Ureter (tissue), 1 donor: ENCODE measurements at places on chromosomes 2 and 18. TPM values are rescaled to one million over a fixed set of nuclear protein-coding genes. Genes with fewer than 3 reads are reported as not detected.

The NPAS2 gene
- total RNA-seq = 102 TPM

GRCh38 chr2:41668529-41668928, 379.3 kb upstream of the PKDCC start:
- no peak for DNase-seq

DNA sequence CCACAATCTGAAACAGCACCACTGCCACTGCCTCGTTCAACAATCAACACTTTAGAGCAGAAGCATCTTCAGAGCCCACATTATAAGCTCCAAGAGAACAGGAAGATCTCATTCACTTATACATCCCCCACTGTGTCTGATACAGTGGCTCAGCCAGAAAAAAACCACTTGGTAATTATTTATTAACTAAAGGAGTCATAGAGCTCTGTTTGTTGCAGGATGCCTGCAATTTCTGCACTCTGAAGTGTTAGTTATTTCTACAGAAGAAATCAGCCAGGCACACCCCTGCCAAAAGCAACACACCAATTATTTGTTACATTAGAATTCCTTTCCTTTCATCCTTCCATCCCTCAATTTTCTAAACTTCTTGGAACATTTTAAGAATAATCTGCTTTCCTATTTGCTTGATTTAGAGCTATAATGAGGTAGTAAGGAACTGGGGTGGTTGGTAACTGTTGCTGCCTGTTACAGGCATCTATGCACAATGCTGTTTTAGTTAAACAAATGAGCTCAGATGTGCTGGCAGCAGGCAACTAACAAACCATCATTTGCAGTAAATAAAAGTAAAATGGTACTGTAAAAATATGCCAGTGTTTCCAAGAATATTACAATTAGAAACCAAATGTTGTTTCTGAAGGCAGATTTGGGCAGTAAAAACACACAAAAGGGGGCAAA, 59.9 kb downstream of the DYM start:
- DNase-seq = no peak

GRCh38 chr2:43305517-43305916, 79.1 kb upstream of the ZFP36L2 start:
- DNase-seq = peak; percentile 71

- no peak for DNase-seq
These were observed 27.0 kb downstream of the GAD1 start for GRCh38 chr2:170843656-170844055.

The SELENOI gene
- 35.7 TPM for total RNA-seq

GRCh38 chr18:907885-908757, 3.5 kb downstream of the ADCYAP1 start:
- DNase-seq = no peak

The OTX1 gene
- 0.36 TPM for total RNA-seq

- no peak for DNase-seq
These were observed 19.5 kb downstream of the GPR45 start for GRCh38 chr2:105261061-105261460.

DNA sequence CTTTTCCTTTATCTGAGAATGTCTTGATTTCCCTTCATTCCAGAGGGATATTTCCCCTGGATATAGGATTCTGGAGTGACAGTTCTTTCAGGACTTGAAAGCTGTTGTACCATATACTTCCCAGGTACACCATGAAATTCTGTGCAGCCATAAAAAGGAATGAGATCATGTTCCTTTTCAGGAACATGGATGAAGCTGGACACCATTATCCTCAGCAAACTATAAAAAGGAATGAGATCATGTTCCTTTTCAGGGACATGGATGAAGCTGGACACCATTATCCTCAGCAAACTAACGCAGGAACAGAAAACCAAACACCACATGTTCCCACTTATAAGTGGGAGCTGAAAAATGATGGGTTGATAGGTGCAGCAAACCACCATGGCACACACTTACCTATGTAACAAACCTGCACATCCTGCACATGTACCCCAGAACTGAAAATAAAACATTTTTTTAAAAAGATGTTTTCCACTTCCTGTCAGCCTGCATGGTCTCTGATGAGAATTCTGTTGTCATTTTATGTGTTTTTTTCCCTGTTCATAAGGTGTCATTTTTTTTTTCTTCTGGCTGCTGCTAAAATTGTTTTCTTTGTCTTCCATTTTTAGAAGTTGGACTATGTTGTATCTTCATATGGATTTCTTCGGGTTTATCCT, 133.3 kb downstream of the DNAH6 start:
- no peak for DNase-seq

DNA sequence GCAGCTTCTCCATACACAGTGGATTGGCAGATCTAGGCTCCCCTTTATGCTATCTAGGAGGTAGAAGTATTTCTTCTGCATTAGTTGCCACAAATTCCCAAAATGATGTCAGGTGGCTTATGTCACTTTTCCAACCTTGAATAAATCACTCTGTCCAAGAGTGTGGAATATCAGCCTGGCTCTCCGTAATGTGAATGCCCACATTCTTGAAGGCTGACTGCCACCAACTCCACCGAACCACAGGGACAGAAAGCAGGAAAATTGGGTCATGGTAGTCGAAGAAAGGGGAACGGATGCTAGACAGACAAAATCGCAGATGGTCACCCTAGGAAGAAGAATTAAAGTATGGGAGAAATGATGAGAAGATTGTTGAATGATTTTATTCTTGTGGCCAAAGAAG, 624.9 kb upstream of the CDH2 start:
- no peak for DNase-seq

DNA sequence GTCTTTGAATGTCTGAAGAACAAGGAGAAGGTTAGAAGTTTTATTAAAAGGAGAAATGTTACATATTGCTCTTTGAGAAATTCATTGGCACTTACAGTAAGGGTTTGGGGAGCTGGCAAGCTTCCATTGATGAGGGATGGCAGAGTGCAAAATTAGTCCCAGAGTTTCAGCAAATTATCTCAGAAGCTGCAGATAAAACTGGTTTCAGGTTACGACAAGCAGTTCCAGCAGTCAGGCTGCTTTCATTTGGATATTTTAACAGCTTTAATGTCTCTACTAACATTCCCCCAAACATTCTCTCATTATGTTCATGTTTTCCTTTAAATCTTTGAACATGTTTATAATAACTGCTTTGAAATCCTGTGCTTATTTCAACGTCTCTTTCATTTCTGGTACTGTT, 153.1 kb downstream of the TTC27 start:
- DNase-seq = no peak

The EVX2 gene
- not detected for total RNA-seq

GRCh38 chr18:63315876-63316275, 3.7 kb downstream of the BCL2 start:
- no peak for DNase-seq

The NFU1 gene
- total RNA-seq = 39.4 TPM

DNA sequence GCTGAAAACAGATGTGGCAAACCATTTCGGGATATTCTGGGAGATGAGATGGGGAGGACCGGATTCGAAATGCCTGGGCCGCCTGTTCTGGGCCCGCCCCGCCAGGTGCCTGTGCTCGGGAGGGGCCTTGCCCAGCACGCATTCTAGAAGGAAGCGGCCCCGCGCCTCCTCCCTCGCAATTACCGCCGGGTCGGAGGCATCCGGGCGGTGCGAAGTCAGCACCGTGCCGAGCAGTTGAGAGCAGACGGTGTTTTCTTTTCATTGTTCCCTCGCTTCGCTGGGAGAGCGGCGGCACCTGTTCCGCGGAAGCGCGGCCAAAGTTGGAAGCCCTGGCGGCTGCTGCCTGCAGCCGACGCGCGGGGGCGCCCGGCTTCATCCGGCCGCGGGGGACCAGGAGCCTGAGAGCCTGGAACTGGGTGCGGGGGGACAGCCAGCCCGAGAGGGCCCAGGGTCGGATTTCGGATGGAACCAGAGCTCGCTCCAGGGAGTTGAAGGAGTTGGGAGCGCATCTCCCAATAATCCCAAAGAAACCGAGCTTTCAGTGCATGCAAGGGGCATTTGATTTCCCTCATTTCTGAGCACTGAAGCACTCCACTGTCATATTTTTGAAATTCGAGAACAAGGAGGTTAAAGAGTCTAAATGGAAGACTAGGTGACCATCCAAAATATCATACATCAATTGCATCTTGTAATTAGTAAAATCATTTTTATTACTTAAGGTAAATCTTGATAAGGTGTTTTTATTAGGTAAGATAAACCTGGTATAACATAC, 241.8 kb upstream of the RAB12 start:
- peak; percentile 52 for DNase-seq

- no peak for DNase-seq
These were observed 10.4 kb downstream of the ARHGAP25 start for GRCh38 chr2:68745006-68745405.

The LONRF2 gene
- 3.6 TPM for total RNA-seq

- no peak for DNase-seq
These were observed 132.6 kb downstream of the NYAP2 start for GRCh38 chr2:225532096-225532495.

The MEIS1 gene
- total RNA-seq = 105 TPM

GRCh38 chr2:128318776-128319464, at the start of gene HS6ST1:
HS6ST1 (minus strand) TSS chr2:128318868; CDS start chr2:128318563, 305 bp downstream.
- DNase-seq = peak; percentile 87

GRCh38 chr2:20126040-20126439, 74.6 kb upstream of the LAPTM4A start:
- DNase-seq = no peak

GRCh38 chr2:125543968-125544514, 1111.9 kb upstream of the GYPC start:
- no peak for DNase-seq

GRCh38 chr2:109615637-109616144, 1.5 kb downstream of the SOWAHC start:
- no peak for DNase-seq

DNA sequence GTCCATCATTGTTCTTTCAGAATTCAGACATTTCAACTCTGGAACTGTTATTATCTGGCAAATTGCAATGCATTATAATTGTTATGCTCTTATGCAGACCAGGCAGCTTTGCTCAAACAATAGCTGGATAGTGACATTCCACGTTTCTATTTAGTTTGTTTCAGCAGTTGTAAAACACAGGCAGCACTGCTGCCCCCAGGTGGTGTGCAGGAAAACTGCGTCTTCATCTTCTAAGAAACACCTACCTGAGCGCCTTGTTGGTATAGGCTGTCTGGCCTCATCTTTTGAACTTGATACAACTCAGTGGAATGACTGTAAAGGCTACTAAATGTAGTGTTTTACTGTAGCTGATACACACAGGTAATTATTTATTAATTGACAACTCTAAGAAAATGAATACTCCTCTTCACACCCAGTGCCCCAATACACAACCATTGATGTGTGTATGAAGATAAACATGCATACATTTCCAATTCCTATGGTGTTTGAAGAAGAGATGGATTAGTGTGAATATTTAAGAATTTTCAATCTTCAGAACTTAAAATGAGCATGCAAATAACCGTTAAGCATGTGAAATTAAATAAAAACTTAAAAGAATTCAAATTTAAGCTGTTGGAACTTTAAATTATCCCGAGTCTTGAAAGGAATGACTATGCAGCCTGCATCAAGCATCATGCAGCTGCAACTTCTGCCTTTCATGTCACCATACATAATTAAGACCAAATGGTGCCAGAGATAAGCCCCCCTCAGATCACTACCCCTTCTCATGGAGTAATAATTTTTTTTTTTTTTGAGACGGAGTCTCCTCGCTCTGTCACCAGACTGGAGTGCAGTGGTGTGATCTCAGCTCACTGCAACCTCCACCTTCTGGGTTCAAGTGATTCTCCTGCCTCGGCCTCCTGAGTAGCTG, 85.6 kb downstream of the CD8B2 start:
- DNase-seq = no peak

The SCN2A gene
- 0.29 TPM for total RNA-seq

GRCh38 chr2:169509298-169509885, at the start of gene KLHL41:
KLHL41 (plus strand) TSS chr2:169509702; CDS start chr2:169509779, 77 bp downstream.
- DNase-seq = no peak

DNA sequence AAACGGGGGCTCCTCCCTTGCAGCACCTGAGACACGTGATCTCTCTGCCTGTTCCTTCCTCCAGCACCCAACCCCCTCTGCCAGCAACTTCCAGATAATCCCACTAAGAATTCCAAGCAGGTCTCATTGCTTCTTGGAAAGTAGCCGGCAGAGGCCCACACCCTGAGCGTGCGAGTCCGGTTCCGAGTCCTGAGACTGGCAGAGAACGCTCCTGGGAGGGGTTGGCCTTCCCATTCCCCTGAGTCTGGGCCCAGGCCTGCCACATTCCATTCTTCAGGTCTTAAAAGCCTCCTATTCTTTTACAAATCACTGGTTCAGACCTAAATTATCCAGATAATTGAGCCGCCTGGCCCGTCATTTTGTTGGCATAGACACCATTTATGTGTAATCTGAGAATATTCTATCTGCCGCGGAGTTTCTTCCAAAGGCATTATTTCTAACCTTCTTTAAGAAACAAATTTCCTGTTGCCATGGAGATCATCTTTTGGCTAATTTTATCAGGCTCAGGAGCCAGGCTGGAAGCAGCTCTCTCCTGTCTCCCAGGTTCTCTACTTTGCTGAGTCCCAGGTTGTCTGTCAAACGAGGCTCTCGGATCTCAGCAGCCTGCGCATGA, 165.4 kb downstream of the MYCN start:
- DNase-seq = no peak

DNA sequence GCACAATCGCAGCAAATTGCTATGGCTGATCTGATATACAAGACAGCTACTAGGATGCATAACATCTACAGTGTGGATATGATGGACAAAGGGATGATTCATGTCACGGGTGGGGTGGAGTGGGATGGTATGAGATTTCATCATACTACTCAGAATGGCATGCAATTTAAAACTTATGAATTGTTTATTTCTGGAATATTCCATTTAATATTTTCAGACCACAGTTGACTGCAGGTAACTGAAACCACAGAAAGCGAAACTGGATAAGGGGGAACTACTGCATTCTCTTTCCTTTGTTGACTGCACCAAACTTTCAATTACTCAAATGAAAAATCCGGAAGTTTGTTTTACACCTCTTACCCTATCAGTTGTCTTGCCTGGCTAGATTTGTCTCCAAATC, 94.4 kb upstream of the NEUROD1 start:
- DNase-seq = no peak
